ENCODE measurements at places on chromosomes 5 and 9.

DNA sequence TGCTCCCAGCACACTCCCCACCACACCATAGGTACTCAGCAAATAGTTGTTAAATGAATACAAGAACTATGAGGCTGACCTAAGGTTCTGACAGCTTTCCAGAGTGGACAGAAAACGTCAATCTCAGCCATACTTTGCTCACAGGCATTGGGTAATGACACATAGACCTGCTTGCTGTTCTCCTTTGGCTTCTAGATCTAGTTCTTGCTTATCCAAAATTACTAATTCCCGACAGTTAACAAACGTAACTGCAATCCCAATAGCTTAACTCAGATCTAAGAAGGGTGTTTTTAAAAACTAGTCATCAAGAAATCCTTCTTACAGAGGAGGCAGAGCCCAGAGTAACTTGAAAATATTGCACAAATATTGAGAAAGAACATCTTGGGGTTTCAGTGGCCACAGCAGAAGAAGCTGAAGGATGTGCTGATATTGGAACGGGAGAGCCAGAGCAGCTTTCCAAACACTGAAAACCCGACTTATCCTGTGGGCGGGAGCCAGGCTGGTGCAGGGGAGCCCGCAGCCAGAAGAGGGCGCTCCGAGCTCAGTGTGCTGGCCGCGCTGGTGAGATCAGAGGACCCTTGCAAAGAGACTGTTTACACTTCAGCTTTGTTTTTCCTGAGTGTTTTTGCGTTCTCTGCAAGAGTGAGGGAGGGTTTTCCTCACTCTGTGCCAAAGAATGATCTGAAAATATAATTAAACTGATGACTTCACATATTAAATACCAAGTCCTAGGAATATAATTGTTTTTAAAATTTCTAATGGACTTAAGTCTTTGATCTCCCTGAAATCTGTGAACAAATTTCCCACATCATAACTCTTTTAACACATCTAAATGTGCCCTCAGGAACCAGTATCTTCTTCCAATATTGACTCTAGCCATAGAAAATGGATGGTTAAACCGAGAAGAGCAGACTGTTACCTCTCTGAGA lies 30.3 kb downstream of the FGF1 start:
- DNase-seq: peak; percentile 74

DNA sequence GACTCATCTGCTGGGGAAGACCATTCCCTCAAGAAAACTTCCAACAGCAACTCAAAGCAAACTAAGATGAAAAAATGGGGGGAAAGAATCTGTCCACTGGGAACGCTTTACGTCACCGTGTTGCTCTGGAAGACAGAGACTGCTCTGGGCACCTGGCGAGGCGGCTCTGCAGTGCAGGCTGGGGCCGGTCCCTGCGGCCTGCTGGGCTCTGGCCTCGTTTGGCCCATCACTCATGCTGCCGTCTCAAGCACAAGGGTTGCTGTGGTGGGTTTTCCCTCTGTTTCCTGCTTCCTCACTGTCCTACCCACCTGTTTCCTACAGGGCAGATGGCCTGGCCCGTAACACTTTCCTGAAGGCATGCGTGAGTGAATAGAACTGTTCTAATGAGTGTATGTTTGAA lies 92.9 kb upstream of the OTULINL start:
- no peak for DNase-seq

DNA sequence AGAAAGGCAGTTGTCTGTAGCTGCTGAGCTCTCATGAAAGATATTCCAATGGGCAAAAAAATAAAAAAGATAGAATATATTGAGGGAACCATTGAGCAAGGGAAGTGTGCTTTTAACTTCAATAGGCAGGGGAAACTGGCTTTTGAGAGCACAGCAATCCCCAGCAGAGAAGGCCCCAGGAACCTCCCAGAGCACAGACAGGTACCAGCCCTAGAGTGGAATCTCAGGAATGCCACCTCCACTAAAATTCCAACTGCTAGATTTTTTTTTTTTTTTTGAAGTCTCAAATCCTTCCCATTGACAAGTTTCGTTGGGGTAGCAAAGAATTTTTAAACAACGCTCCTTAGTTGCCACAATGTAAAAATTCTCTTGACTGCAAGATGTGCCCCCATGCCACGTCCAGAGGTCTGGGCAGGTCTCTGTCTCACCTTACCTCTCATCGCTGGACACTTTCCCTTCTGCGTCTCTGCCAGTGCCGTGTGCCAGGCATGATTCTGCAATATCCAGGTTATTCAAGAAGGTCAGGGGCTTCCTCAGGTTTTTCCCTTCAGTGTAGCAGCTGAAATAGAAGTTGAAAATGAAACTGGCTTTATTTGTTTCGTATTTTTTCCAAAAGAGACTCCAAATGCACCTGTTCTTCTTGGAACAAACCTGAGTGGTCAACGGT lies 64.2 kb upstream of the IRX1 start:
- DNase-seq: no peak

DNA sequence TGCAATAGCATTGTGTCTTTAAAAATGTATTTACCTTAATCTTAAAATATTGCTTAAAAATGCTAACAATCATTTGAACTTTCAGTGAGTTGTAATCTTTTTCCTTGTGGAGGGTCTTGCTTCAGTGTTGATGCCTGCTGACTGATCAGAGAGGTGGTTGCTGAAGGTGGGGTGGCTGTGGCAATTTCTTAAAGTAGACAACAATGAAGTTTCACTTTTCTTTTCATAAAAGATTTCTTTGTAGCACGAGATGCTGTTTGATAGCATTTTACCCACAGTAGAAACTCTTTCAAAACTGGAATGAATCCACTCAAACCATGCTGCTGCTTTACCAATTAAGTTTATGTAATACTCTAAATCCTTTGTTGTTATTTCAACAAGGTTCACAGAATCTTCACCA lies 50.8 kb downstream of the NR3C1 start:
- DNase-seq: no peak

GRCh38 chr9:127899128-127899943 lies at the start of gene ST6GALNAC6:
TSS of gene ST6GALNAC6 (minus strand) at chr9:127899603. CDS start at chr9:127897981, 1,622 bp downstream.
- peak; percentile 78 for DNase-seq

DNA sequence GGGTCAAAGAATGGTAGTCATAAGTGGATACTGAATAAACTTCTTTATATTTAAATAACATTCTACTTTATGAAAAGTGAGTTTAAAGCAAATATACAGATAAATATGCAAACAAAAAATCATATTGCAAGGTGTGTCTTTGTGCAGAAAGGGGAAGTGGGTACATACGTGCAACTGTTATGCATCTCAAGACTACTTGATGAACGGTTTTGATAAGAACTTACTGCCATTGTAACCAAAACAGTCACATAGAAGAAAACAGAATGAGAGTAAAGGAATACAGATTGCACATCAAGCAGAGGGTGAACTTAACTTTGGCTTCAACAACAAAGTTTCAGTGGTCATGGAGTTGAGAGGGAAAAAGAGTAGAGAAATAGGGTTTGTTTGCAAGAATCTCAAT lies 9.9 kb downstream of the CAMK4 start:
- DNase-seq: no peak

DNA sequence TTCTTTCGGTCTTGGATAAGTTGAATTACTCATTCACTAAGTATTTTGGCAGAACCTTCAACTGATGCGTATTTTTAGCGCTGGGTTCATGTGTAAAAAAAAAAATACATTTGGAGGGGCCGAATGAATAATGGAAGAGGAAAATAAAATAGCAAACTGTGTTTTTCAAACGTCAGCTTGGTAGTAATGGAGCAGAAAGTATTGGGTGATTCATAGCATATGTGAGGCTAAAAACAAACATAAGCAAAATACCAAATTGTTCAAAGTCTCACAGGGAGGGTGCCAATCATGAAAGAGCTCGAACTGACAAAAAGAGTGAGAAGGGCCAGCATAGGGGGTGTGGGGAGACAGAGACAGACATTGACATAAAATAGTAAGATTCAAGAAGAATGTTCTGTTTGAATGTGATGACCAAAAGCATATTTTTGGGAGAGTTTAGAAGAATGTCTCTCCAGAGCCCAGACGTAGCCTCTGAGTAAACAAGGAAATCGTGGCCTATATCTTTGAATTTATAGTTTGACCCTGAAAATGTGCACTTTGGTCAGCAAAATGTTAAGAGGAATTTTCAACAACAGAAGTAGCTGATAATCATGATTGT lies 174.9 kb upstream of the HMHB1 start:
- peak; percentile 12 for DNase-seq

DNA sequence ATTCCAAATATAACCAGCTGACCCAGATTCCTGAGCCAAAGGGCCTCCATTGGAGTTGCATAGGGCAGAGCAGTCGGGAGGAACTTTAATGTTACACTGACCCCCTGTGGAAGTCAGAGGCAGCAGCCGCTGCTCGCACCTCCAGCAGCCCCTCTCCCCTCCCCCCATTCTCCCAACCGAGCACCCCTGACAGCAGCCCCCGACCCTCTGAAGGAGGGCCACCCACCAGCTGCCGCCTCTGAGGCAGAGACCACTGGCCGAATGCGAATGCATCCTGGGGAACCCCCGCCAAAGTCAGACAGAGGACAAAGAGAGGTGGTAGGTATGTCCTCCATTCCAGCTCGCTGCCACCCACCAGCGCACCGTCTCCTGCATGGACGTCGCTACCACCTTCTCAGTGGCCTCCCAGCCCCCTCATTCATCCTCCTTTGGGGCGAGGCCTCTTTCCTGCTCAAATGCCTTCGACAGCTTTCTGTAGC lies 231.0 kb downstream of the CDK5RAP2 start:
- DNase-seq: peak; percentile 43

DNA sequence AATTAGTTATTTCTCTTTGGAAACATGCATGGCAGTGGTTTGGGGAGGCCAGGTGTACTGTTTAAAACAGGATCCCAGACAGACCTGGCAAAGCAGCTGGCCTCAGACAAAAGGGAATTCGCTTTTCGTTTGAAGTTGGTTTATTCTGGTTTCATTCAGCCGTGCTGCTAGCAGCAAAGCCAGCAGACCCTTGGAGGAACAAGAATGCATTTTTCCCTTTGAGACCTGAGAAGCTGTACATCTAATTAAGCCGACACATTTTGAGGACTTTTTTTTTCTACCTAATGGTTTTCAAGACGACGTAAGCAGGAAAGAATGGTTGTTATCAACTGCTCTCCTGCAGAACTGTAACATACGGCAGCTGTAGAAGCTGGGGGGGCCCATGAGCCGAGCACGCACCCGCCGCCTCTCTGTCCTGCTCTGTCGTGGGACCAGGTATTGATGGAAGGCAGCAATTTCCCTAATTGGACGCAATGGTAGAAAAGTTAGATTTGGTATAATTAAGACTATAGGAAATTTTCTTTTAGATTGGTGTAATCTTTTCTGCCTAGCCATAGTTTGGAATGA lies 13.6 kb downstream of the PLEKHG4B start:
- DNase-seq: no peak

DNA sequence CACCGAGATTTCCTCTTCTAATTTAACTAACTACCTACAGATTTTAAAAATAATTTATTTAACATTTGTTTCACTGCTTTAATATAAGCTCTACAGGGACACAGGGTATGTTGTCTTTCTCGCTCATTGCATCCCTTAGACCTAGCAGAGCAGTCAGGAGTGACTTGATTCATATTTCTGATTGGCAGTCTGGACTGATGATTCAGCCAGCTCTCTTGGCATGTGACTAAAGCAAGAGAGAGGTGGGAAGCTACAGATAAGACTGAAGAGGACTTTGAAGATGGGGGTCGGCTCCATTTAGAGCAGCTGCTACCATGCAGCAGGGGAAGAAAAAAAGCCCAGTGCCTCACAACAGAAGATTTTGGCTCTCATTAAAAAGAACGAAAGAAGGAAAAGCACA lies 173.4 kb upstream of the STK32A start:
- DNase-seq: no peak

DNA sequence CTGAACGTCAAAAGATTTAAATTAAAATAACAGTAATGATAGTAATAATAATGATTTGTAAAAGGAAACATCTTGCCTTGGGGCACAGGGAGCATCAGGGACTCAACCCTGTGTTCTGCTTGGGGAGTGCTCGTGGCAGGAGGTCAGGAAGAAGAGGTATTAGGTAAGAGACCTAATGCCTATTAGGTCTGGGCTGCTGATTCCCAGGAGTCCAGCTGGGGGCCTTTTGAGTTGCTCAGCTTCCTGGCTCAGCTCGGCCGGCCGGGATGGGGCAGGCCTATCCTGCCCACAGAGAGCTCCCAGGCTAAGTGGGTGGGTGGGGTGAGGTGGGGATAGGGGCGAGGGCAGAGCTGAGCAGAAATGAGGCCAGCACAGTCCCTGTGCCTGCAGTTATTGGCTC lies 17.5 kb downstream of the LMX1B start:
- no peak for DNase-seq

- no peak for DNase-seq
Observed at GRCh38 chr9:84670138-84671041, 861 bp downstream of the NTRK2 start.

DNA sequence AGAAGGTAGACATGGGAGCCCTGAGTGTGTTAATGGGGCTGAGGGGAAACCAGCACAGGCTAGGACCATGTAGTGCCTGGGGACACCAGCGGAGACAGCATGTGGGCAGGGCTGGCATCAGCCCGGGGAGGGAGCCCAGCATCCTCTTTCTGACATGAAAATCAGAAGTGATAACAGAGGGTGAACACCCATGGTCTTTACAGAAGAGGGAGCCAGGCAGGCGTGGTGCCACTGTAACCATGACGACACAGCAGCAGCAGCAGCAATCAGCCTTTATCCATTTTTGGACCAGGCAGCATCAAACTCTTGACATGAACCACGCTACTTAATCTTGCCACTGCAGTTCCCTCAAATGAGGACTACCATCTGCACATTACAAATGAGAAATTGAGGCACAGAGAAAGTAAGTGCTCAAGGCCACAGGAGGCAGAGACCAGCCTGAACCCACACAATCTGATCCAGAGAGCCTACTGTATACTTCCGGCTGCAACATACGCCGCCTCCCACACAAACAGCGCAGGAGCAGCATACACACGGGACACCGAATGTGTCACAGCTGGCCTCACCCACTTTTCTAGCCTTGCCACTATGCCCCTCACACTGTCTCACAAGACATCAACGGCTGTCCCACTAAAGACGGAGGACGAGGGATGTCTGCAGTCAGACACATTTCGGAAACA lies 23.8 kb downstream of the CAMSAP1 start:
- no peak for DNase-seq

- DNase-seq: peak; percentile 69
Observed at GRCh38 chr5:55278778-55279177, 28.7 kb downstream of the DHX29 start.

DNA sequence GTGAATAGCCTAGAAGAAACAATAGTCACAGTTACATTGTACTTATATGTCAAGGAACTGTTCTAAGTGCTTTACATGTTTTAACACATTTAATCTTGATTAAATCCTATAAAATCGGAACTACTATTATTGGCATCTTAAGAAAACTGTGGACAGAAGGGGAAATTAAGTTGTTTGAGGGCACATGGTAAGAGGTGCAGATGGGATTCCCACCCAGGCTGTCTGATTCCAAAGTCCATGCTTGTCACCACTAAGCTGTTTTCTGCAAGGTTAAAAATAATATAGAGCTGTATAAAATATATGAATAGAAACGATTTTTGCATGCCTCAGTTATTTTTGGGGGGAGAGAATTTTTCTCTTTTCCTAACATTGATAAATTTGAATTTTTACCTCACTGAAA lies 194.6 kb upstream of the KLF9 start:
- no peak for DNase-seq

All from EL (cell line).